ENCODE measurements at places on chromosomes 3 and 15.

DNA sequence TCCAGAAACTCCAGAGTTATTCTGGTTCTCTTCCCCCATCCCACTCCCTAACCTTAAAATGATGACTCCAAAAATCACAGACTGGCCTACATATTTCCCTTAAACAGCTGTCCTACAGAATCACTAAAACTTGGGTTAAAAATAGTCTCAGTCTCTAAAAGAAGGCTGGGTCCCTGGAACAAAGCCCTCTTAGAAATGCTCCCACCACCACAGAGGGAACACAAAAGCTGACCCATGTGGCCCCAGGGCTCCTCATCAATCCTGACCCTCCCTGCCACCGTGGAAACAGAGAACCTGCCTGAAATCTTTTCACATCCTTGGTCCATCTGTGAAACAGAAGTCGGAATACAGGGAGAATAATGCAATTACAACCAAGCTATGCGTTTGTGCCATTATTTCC is 55.7 kb upstream of the DCLK3 start:
- DNase-seq = no peak

- no peak for DNase-seq
These were observed 14.1 kb upstream of the GADL1 start for GRCh38 chr3:30908456-30909037.

- no peak for DNase-seq
These were observed 187.3 kb downstream of the KCNAB1 start for GRCh38 chr3:156307704-156308103.

DNA sequence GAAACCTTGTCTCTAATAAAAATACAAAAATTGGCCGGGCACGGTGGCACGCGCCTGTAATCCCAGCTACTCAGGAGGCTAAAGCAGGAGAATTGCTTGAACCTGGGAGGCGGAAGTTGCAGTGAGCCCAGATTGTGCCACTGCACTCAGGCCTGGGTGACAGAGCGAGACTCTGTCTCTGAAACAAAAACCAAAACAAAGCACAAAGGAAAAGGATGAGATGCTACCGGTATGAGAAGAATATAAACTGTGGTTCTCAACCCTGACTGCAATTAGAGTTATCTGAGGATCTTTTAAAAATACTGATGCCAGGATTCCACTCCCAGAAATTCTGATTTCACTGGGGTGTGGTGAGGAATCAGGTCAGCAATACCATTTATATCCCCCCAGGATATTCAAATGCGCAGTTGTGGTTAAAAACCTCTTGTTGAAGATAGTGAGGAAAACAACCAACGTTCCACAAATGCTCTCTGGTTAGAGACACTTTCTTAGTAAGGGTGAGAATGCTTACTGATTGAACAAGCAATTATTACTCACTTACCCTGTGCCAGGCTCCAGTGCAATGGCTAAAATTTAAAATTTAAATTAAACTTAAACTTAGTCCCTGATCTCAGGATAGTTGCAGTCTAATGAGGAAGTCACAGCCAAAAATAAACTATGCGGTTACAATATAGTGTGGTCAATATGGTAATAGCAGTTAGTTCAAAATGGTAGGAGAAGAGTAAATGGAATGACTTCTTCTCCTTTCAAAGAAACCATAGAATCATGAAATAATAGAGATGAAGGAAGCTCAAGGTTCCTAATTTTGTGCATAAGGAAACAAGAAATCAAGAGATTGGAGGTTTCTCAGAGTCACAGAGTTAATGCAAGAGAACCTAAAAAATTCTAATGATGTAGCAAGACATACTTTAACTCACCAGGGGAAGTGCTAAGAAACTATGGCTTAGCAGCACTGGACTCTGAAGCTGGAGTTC is 109.5 kb downstream of the SSR3 start:
- no peak for DNase-seq

GRCh38 chr15:41018534-41018933 is 65.3 kb downstream of the CHAC1 start:
- no peak for DNase-seq

GRCh38 chr15:66323312-66323928 is 30.1 kb downstream of the DIS3L start:
- DNase-seq = no peak

DNA sequence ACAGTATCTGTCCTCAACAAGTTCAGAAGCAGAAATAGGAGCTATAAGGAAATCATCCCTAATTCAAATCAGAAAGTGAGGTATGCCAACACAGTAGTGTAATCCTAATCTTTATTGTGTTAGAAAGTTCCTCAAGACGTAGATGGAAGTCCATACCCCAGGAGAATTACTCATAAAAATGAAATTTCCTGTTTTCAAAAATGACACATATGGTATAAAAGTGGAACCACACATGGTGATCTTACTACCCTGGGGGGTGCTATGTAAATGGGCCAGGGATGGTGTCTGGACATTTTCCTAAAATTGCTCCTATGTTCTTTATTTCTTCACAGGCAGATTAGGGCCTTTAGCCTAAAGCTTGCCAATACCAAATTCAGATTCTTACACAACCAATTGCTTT is 204.1 kb downstream of the ARRDC4 start:
- DNase-seq = no peak

GRCh38 chr3:193592841-193593667 is at the start of gene OPA1:
OPA1 (plus strand) TSS chr3:193593208; CDS start chr3:193593378, 170 bp downstream.
- peak; percentile 100 for DNase-seq

GRCh38 chr3:168983046-168983445 is 680.5 kb downstream of the MECOM start:
- DNase-seq = no peak

- no peak for DNase-seq
These were observed 146.0 kb downstream of the NUP210 start for GRCh38 chr3:13274125-13274524.

DNA sequence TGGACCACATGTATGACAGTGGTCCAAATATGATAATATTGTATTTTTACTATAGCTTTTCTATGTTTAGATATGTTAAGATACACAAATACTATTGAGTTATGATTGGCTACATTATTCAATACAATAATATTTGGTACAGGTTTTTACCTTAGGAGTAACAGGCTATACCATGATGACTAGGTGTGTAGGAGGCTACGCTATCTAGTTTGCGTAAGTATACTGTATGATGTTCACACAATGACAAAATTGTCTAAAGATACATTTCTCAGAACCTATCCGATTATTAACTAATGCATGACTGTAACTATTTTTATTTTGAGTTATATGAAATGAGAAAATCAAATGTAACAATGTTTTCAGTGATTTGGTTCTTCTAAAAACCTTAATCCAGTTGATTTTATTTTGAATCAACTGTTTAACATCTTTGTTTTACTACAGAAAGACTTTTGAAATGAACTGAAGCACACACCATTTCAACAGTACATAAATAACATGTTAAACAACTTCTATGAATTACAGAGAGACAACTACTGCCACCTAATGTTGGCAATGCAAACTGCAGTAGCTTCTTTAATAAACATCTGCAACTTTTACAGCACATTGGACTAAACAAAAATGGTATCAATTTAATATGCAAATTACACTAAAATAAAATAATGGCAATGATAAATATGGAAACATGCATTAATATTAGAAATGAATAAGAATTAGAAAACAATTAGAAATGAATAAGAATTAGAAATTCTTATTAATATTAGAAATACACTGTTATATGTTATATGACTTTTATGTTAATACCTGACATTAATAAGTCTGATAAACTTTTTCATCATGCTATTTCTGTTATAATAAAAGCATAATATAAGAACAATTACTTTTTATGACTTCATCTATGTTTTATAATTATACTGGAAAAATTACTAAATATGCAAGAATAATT is 255.7 kb downstream of the MBNL1 start:
- DNase-seq = peak; percentile 27

DNA sequence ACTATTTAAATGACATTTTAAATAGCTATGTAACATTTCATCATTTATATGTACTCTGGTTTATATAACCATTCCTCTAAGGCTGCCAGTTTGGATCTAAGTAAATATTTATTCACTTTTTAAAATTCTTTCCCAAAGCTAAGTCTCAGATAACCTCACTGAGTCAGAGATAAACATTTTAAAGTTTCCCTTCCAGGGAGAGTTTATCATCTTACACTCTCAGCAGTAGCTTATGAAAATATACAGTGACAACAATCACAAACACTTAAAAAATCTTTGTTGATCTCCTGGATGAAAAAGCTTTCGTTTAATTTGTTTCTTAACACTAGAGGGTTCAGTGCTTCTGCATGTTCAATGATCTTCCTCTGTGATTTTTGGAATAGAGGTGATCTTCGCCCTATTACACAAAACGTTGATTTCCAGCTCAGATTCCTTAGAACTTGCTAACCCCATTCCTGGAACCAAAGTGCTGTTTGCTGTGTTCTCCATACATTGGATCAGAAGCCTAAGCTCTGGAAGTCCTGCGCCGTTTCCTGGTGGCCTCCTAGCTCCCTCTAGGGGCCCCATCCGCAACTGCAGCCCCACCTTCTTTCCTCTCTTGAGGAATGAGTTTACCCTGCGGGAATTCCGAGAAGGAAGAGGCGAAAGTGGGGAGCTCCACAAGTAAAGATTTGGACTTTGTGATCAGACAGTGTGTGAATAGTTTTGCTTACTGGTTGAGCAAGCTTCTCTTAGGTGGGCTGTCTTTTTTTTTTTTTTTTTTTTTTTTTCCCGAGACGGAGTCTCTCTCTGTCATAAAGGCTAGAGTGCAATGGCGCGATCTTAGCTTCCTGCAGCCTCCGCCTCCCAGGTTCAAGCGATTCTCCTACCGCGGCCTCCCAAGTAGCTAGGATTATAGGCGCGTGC is 29.3 kb upstream of the SACM1L start:
- no peak for DNase-seq

DNA sequence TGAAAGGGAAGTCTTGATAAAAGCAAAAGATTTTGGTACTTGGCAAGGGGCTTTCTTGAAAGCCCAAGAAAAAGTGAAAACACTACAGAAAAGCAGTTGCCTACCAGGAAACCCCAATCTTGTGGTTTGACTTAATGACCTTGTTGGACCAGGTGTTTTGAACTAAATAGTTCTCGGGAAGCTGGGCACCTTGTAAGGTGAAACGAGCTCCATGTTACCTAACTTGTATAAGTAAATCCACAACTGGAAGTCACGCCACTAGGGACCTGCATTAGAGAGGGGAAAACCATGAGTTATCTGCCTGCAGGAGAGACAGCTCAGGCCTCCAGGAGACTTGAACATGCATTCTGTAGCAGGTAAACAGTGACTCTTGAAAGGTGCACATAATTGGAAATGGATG is 88.2 kb downstream of the GMPS start:
- DNase-seq = no peak

DNA sequence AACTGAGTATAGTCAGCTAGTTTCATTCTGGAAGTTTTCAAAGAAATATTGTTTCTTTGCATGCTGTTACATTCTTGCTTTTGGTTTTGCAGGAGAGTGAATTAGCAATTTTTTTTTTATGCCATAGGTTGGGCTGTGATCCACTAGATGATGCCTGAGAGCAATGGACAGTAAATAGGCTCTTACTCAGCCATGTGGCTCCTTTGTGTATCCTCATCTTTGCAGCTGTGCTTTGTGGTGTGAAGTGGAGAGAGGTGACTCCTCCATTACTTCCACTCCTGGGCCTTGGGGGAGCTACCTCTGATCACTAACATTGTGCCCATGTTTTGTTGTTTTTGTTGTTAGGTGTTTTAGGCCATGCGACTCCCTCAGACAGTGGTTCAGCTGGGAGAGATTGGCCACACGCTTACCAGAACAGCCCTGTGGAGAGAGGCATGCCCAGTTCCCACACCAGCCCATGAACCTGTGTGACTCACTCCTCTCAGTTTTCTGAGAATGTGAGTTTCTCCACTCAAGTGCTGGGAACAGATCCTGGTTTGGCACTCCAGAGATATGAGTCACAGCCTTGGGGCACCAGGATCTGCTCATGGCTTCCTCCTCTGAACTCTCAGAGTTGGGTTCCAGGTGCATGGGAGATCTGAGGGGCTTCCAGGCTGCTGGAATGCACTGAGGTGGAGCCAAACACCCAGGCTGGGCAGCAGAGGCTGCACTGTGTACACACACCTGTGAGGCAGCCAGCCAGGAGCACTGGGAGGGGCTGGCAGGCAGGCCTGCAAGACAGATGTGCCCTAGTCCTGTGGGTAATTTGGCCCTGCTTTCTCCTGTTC is 785.3 kb downstream of the ROBO2 start:
- no peak for DNase-seq

GRCh38 chr3:25610779-25611178 is 53.9 kb downstream of the TOP2B start:
- DNase-seq = no peak

DNA sequence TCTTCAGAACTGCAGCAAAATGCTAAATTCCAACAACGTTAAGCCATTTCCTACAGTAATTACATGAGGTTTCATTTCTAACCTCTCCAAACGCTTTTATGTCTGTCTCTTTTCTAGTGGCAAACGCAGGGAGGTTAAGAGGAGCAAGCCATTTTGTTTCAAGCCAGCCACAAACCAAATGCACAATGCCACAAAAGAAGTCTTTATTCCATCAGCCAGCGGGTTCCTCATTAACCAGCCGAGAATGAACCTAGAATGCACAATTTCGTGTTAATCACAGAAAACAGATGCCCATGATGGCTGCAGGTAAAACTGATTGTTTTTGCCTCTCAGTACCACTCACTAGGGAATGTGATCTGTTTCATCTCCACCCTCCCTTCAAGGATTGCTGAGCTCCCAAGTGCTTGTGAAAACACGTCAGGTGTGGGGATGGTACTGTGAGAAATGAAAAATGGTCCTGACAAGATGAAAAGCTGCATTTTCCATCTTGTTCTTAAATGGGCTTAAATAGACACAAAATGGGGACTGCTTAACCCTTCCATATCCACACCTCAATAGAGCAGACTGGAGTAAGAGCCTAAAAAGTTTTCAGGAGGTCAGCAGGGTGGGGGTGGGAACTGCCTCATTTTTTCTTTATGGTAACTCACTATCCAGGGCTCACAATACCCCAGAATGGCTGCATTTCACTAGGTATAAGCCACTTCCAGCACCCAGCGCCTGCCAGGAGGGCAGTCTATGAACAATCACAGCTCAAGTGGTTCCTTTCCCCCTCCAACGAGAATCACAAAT is 277.1 kb downstream of the MAGI1 start:
- DNase-seq = no peak

- no peak for DNase-seq
These were observed 31.0 kb upstream of the FAM3D start for GRCh38 chr3:58697561-58697960.

DNA sequence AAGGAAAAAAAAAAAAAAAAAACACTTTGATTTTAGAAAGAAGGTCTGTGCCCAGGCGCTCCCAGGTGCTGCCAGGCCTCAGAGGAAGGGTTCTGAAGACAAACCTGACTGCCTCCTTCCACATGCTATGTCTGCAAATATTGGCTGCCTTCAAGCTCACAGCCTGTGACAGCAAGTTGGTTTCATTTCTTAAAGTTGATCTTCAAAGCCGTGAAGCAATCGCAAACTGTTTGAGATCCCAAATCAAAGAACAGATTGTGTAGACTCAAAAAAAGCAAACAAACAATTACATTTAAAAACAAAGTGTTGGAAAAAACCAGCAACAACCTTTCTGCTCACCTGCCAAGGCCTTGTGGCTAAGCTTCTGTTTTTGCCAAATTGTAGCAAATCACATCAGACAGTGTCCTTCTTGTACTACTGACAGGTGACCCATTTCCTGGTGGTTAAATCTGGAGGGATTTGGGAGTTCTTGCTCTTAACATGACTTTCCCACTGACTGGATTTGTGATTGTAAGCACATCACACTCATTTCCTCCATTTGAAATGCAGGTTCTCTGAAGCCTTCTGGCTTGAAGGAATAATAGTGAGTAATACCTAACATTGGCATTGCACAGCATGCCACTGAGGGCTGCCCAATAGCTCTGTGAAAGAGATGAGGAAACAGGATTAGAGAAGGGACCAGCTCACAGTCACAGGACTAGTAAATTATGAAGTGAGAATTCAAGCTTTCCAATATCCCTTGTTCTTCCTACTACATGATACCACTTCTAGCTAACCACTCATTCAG is 502.4 kb downstream of the LPP start:
- no peak for DNase-seq
